ENCODE measurements at places on chromosomes 6 and 20. TPM values are rescaled to one million over a fixed set of nuclear protein-coding genes. Genes with fewer than 3 reads are reported as not detected.

DNA sequence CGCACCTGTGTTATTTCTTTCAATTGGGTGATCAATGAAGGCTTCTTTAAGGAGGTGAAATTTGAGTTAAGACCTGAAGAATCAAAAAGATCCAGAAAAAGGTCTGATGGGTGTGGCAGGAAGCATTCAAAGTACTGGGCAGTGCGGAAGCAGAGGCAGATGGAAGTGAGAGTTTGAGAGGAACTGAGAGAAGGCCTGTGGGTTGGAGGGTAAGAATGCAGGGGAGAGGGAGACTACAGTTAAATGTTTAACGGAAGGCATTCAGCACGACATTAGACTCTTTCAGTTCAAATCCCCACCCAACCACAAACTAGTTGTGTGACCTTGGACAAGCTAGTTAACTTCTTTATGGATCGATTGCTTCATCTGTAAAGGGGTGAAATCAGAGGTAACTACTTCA lies 50.5 kb upstream of the GCM1 start:
- no peak for DNase-seq

DNA sequence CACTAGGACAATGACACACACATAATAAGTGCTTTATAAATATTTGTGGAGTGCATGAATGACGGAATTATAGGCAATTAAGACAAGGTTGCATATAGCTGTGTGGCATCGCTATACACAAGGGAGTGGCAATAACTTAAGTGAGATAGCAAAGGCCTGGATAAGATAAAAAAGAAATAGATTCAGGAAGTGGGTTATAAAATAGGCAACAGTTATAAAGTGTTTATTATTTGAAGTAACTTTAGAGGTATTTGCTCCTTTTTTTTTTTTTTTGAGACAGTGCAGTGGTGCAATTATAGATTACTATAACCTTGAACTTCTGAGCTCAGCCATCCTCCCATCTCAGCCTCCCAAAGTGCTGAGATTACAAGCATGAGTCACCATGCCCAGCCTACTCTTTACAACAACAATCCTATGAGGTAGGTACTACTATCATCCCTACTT lies 75.9 kb upstream of the LOC128125822 start:
- no peak for DNase-seq

GRCh38 chr6:165556116-165556843 lies 106.8 kb downstream of the PDE10A start:
- no peak for DNase-seq

DNA sequence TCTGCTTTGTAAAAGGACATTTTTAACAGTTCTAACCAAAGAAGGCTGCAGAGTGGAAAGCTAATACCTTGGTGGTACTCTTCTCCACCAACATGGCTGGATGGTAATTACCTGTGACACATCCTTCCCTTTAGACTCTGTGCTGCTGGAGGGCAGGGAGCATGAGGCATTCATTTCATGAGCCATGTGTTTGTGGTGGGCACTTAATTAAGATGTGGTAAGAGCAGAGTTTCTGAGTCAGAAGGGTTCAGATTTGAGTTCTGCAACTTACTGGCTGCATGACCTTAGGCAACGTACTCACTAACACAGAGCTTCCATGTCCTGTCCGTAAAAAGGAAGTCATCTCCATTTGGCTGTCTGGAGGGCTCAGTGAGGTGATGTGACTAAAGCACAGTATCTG lies 9.1 kb upstream of the ZNF133 start:
- DNase-seq = no peak

DNA sequence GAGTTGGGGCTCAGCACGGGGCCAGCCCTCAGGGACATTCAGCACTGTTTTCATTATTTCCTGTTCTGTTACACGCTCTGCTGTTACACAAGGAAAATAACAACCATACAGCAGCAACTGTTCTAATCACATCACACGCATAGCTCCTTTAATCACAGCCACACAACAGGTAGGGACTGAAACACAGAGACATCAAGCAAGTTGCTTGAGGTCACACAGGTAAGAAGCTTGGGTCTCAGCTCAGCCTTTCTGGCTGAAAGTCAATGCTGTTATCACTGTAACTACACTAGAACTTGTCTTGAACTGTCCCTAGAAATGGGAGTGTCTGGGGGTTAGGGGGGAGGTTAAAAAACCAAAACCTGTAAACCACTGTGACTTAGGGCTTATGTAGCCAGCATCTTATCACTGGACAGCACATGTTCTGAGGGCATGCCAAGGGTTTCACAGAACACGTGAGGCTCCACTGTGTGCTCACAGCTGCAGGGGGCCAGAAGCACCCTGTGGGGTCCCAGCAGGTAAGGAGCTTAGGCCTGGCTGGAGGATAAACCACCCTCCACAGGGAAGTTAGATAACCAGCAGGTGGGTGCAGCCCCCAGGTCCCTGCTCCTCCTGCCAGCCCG lies 146.0 kb downstream of the EYA2 start:
- no peak for DNase-seq

Gene DBNDD2
- polyA plus RNA-seq = 646 TPM

Data from brain (organoid and tissue), 16 donors.